NCI-H1048 (cell line): ENCODE measurements at places on chromosomes 3 and 15.

DNA sequence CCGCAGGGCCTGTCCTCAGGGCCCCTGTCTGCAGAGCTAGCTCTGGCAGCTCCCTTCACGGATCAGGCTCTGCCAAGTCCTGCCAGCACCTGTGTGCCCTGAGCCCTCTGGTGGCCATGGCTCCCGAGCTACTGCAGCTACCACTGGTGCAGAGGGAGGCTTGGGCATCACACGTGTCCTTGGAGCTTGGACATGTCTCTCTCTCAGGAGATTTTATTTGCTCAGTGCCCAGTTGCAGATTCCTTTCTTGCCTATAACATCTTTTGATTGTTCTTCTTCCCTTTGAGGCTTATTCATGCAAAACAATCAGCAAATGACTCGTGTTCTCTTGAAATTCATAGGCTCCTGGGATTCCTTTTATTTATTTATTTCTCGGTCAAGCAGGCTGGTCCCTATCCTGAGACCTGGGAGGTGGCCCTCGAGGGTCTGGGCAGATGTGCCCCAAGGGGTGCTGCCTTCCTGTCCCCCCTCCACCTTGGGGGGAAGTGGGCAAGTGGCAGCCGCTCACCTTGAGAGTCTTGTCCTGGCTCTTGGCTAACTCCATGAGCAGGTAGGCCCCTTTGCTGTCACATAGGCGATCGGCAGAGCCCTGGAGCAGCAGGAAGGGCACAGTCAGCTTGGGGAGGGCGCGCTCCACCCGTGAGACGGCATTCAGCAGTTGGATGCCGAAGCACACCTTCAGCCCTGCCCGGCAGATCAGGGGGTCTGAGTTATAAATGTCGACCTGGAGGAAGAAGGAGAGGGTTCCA, 21.9 kb downstream of the ABTB1 start:
- no peak for DNase-seq

GRCh38 chr3:12513694-12514446, 29.6 kb downstream of the TSEN2 start:
- DNase-seq = no peak

- no peak for DNase-seq
Measured at GRCh38 chr15:89496155-89497098, at the start of gene RHCG. Gene RHCG, minus strand, starts transcription at chr15:89496583. Its CDS starts 39 bp downstream, at chr15:89496544.

DNA sequence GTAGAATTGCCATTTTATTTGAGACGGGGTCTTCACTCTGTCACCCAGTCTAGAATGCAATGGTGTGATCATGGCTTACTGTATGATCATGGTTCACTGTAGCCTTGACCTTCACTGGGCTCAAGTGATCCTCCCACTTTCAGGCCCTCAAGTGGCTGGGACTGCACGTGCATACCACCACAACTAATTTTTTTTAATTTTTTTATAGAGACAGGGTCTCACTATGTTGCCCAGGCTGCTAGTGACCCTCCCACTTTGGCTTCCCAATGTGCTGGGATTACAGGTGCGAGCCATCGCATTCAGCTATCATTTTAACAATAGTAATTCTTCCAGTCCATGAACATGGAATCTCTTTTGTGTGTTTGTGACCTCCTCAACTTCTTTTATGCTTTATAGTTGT, 11.9 kb downstream of the EPM2AIP1 start:
- DNase-seq = no peak

GRCh38 chr15:85622221-85622831, 172.4 kb downstream of the KLHL25 start:
- DNase-seq = no peak
